Left forelimb (tissue), 1 donor: ENCODE measurements at places on chromosomes 7 and 10.

GRCh38 chr7:22302951-22303423 is 54.0 kb downstream of the RAPGEF5 start:
- DNase-seq: no peak

DNA sequence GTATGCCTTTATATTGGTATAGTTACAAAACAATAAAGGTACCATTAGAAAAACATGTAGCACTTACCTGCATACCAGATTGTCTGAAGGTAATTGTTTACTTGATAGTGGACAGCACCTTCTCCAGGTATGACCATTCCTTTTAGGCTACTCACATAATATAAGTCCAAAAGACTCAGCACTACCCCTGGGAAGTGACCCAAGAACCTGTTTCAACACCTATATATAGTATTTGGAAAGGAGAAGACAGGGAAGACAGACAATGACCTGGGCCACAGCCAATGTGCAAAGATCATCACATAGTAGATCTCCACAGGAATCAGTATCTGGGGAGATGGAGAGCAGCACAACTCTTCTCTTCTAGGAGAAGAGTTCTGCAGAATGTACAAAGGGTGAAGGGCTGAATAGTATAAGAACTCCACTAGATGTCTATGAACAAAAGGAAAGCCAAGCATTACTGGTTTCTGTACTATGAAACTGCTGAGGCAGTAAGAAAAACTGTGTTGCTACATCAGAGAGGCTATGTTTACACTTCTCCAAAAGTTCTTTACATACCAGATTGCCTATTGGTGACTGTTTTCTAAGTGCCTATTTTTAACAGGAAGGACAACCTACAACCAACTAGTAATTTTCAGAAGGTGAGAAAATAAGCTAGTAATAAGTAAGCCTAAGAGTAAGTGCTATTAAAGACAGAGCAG is 159.2 kb downstream of the BTAF1 start:
- no peak for DNase-seq

DNA sequence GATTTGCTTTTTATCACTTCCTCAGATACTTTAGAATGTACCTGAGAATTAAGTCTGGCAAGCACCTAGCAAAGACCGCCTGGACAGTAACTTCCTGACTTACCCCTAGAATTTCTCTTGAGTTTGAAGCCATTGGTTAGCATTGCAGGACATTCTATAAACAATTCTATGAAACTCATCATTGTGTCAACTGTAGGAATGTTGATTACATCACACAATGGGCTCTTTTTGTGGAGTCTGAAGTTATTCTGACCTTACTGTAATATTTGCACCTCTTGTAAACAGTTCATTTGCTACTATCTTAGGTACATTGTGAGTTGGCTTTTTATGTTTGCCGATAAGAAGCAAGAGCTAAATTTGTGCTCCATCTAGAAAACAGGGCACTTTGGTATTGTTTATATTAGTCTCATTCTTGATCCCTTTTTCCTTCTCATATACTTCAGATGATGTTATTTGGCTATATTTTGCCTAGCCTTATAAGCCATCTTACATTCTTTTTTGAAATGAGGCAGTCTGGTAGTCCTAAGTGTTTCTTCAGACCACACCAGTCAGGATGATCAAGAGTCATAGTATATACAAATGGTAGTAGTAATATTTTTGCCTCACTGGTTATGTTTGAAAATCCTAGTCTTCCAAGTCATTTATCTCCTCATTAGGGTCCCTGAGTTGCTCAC is 52.4 kb downstream of the CASD1 start:
- no peak for DNase-seq

GRCh38 chr7:147878912-147879661 is 711.5 kb upstream of the C7orf33 start:
- DNase-seq: no peak

- no peak for DNase-seq
Measured at GRCh38 chr7:129789652-129790051, 163.1 kb downstream of the UBE2H start.

DNA sequence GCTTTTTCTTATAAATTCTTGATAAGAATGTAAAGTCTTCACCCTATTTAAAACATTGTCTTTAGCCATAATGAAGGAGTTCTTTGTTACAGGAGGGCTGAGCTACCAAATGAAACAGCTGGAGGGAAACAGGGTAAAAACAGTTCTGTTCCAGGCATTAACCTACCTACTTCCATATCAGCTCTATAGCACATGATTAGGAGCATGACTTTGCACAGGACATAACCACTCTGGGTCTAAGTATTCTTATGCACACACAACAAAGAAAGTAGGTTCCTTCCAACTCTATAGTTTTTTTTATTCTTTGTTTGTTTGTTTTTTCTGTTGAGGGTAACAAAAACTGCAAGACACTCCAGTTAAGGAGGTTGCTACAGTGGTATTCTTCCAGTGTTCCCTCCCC is 52.7 kb downstream of the SCIN start:
- no peak for DNase-seq

GRCh38 chr10:77404810-77405209 is 232.8 kb downstream of the KCNMA1 start:
- no peak for DNase-seq

GRCh38 chr10:10209167-10209566 is 808.5 kb upstream of the CELF2 start:
- DNase-seq: no peak

GRCh38 chr10:9302140-9302746 is 1247.8 kb downstream of the GATA3 start:
- no peak for DNase-seq

GRCh38 chr7:121071662-121072061 is 83.2 kb downstream of the CPED1 start:
- DNase-seq: no peak

GRCh38 chr7:48224042-48224441 is 52.8 kb downstream of the ABCA13 start:
- no peak for DNase-seq

DNA sequence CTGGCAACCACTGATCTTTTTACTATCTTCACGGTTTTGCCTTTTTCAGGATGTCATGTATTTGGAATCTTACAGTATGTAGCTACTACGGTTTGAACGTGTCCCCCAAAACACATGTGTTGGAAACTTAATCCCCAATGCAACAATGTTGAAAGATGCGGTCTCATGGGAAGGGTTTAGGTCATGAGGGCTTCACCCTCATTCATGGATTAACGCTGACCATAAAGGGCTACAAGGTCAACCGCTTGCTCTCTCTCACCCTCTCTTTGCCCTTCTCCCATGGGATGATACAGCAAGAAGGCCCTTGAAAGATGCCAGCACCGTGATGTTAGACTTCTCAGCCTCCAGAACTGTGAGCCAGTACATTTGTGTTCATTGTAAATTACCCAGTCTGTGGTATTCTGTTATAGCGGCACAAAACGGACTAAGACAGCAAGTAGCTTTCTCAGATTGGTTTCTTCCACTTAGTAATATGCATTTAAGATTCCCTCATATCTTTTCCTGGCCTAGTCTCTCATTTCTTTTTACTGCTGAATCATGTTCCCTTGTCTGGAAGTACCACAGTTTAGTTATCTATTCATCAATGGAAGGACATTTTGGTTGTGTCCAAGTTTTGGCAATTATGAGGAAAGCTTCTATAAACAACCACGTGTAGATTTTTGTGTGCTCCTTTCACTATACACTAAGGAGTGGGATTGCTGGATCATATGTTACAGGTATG is 3.0 kb upstream of the CRYGN start:
- no peak for DNase-seq

DNA sequence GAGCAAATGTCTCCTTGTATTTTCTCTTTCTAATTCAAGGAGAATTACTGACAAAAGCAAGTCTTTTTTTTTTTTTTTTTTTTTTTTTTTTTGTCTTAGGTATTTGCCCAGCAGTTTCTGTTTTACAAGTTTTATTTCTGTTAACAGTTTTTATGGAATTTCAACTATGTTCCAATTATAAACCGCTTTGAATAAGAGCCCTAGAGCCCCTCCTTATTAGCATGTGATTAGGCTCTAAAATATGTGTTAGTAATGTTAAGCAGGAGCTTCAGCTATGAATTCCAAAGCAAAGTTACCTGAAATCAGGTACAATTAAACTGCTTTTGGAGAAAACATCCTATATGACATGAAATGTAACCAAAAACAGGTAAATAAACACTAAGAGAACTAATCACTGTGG is 997.0 kb upstream of the POT1 start:
- DNase-seq: no peak

- no peak for DNase-seq
Measured at GRCh38 chr7:52909935-52910334, 125.5 kb upstream of the POM121L12 start.

GRCh38 chr7:137873524-137873923 is 26.8 kb upstream of the DGKI start:
- DNase-seq: no peak

GRCh38 chr7:132910657-132911056 is 171.2 kb downstream of the CHCHD3 start:
- DNase-seq: no peak

DNA sequence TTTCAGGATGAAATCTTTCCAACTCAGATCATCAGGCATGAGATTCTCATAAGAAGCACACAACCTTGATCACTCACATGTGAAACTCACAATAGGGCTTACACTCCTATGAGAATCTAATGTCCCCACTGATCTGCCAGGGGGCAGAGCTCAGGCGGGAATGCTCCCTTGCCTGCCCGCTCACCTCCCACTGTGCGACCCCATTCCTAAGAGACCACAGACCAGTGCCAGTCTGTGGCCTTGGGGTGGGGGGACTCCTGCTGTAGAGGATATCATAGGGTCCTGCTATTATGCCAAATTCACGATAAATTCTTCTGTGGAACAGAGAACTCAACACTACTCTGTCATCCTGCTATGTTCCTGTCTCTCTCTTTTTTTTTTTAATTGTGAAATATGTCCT is 5.2 kb upstream of the RASGEF1A start:
- DNase-seq: no peak

DNA sequence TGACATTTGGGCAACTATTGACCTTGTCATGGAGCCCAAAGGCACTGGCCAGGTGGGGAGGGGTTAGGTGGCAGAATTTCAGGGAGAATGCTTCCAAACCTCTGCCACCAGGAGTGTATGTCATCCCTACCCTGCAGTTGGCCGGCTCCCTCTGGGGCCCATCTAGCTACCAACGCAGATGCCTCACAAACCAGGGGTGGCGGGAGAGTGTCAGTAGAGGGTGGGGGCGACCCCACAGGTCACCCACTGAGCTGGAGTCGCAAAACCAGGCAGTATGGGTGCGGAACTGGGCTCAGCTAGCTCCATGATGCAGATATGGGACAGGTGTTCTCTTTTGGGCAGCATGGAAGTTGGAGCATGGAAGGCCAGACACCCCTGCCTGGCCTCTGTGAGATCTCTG is 51.4 kb downstream of the FAM241B start:
- no peak for DNase-seq

DNA sequence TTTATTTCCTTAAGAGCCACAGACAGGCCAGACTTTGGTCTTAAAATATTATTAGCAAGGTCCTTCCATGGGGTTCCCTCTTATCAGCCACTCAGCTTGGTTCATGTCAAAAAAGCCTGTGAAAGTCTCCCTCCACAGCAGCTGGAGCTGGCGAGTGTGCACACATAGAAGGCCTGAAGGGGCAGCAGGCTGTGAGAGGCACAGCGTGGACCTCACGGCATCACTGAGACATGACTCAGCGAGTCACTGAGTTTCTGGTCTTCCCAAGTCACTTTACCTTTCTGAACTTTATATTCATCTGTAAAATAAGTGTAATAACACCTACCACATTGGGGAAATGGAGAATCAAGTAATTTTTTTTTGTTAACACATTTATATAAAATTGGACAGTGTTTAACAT is 8.7 kb downstream of the TAF3 start:
- DNase-seq: no peak

GRCh38 chr10:90722832-90723231 is 135.0 kb downstream of the HTR7 start:
- DNase-seq: no peak

- no peak for DNase-seq
Measured at GRCh38 chr10:108360187-108360586, 1195.7 kb upstream of the SORCS1 start.

DNA sequence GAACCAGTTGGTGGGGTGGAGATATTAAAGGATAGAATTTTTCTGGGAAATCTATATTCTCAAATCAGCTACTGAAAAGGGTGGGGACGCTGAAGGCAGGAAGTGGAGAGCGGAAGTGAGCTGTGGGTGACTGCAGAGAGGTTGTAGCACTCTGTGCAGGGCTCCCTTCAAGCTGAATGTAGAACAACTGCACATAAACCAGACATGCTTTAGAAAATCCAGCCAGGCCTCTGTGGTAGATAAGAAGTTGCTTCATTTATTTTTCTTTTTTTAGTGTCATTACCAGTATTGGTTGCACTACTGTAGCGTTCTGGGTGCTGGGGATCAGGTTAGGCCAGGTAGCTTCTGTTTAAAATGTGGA is 127.8 kb downstream of the CELF2 start:
- DNase-seq: no peak

GRCh38 chr7:154204046-154204445 is 151.8 kb downstream of the DPP6 start:
- DNase-seq: no peak

- DNase-seq: no peak
Measured at GRCh38 chr10:47062441-47063200, 151.4 kb downstream of the PTPN20 start.

GRCh38 chr7:43486634-43487033 is 96.3 kb upstream of the STK17A start:
- no peak for DNase-seq

DNA sequence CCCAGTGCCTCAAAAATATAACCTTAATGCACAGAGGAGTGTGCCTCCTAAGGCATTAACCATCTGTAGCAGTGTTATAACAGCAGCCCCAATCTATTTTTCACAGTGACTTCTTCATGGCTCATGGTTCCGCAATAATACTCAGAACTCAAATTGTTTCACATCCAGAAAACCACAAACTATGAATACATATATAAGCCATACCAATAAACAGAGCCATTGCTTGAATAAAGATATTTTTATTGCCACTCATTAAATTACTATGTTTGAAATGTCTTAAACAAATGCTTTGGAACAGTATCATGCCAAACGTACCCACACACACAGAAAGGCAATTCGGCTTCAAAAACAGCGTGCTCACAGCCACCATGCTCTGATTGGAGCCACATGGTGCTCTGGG is 629.3 kb upstream of the NRP1 start:
- DNase-seq: no peak

- DNase-seq: no peak
Measured at GRCh38 chr7:112293416-112293815, 86.9 kb downstream of the ZNF277 start.

GRCh38 chr7:134419875-134420274 is 39.0 kb downstream of the AKR1B1 start:
- DNase-seq: no peak

- peak; percentile 48 for DNase-seq
Measured at GRCh38 chr10:1651270-1651966, 85.9 kb downstream of the ADARB2 start.

DNA sequence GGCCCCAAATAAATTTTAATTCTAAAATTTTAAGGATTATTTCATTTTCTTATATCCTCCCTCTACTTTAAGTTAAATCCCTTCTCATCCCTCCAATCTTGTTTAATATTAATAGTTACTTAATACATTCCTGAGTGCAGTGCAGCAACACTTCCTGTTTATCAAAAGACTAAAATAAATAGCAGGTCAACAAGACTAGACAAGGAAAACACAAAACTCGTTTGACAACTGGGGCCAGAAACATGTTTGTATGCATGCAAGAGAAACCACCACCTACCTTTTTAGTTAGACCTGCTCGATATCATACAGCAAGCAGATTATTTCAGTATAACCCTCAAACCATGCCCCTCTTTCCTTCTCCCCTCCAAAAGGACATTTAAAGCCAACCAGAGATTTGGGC is 95.8 kb downstream of the PARD3 start:
- no peak for DNase-seq
